HT1080 (cell line): ENCODE measurements at places on chromosomes 4 and X.

DNA sequence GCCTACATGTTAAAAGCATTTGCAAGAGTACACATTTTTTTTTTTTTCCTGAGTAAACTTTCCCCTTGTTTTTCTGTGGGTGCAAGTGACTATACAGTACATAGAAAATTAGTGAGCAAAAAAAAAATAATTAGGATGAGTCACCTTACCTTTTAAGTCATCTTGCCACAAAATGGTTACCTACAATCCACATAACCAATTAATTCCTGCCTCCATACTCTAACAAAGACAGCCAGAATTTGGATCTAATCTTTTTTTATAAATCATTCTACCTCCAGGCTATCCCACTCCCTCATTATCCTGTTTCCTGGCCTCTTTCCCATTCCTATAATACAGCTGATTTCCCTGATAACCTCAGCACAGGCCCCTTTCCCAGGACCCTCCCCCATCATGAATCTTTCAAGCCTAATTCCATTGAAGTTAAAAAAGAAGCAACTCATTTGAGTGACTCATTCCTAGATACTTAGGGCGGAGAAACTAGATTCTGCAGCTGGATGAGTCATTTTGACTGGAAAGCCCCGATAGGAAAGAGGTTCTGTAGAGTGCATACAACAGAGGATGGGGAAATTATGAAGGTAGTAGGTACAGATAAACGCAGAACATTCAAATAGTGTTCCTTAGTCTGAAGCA is 128.2 kb downstream of the C4orf51 start:
- DNase-seq: peak; percentile 96

DNA sequence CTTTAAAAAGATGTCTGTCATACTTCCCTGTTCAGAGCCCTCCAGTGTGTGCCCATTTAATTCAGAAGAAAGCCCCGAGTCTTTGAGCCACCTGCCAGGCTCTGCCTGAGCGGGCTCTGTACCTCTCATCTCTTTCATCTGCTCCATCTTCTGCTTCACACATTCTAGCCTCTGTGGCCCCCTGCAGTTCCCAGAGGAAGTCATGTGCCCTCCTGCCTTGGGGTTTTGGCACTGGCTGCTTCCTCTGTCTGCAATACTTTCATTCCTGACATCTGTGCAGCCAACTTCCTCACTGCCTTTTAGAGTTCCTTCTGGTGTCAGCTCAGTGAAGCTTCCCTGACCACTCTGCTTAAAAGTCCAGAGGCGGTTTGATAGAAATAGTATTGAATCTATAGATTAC is 6.2 kb upstream of the STK32B start:
- peak; percentile 35 for DNase-seq

GRCh38 chrX:112867570-112867969 is 26.9 kb upstream of the AMOT start:
- DNase-seq: no peak

DNA sequence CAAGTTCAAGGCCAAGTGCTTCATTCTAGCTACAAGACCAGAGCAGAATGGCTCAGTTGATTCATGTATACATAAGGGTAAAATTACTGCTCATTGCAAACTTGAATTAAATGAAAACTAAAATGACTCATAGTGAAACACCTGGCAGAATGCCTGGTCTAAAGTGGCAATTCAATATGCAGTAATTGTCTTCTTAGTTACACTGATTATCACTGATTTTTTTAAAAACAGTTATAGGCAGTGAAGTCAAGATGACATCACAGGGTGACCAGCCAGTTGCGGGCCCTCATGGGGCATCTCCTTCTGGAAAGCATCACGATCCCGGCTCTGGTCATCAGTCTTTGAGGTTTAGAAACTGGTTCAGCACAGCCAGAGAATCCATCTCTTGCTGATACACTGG is 154.2 kb downstream of the RAB28 start:
- DNase-seq: peak; percentile 70

- DNase-seq: no peak
Observed at GRCh38 chr4:28675582-28675981, 1814.9 kb downstream of the STIM2 start.

DNA sequence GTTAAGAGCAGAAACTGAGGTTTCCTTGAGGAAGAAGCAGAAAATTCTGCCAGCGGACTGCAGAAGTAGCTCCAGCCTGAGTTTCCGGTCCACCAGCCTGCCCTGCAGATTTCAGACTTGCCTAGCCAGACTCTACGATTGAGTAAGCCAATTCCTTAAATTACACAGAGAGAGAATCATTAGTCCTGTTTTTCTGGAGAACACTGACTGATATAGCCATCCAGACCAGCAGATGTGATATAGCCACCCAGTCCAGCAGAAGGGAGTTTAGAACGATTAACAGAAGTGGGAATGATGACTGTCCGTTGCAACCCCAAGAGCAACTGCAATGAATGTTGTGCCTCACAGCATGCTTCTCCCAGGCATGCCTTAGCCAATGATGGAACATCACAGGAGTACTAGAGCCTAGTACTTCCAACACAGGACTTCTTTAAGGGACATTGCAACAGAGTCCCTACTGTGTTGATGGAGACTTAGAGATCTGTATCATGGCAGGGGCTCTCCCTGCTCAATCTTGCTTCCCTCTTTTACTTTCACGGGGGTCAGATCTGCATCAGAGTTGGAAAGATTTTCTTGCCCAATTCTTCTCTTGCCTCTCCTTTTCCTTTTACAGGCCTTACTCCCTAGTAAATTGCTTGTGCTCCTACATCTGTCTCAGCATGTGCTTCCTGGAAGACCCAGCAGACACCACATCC is 264.6 kb upstream of the CLNK start:
- DNase-seq: no peak

- DNase-seq: peak; percentile 47
Observed at GRCh38 chr4:174058846-174059245, 224.6 kb downstream of the FBXO8 start.

DNA sequence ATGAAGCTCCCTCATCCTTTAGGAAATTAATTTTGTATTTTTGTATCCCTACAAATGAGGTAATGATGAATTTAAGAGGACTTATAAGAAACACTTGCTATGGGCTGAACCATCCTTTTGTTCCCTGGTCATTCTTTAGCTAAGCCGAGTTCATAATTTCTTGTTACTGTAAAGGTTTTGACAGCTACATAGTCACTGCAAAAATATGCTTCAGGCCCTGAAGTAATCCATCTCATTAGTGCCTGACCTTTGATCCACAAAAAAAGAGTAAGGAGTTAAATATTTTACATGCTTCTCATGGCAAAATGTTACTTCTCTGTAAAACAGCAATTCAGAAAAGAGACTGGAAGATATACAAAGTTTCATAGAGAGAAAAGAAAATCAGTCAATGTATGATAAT is 290.6 kb upstream of the SLIT2 start:
- no peak for DNase-seq

DNA sequence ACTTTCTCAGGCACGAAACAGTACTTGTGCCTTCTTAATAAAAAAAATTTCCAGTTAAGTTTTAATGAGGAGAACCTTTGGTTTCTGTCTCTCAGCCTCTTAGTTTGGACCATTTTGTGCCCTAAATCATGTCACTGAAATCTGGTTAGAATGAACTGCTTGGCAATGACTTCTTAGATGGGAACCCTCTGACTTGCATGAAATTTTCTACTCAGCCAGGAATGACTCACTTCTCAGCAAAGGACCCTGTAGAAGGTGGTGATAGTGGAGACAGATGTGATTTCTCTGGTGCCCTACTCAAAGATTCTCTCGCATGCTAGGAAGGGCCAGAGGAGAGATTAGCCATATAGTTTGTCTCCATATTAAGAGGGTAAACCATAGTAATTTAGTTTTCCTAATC is 50.5 kb downstream of the RASL11B start:
- peak; percentile 10 for DNase-seq

- DNase-seq: no peak
Observed at GRCh38 chr4:2354118-2354517, 64.3 kb downstream of the ZFYVE28 start.

DNA sequence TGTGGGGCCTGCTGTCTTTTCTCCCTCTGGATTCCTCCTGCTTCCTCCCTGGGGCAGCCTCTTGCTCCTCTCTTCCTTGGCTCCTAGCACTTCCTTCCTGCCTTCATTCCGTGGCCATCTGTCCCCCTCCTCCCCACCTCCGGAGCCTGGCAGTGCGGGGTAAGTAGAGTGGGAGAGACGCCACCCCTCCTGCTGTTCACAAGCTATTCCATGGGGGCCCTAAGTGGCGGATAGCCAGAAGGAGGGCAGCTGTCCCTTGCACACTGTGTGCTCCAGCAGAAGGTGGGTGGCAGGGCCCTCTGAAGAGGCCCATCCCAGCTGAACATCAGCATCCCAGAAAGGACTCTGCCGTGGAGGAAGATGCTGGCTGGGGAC is 27.4 kb downstream of the CCNQ start:
- no peak for DNase-seq

- DNase-seq: no peak
Observed at GRCh38 chrX:8846266-8846665, 45.1 kb upstream of the FAM9A start.

DNA sequence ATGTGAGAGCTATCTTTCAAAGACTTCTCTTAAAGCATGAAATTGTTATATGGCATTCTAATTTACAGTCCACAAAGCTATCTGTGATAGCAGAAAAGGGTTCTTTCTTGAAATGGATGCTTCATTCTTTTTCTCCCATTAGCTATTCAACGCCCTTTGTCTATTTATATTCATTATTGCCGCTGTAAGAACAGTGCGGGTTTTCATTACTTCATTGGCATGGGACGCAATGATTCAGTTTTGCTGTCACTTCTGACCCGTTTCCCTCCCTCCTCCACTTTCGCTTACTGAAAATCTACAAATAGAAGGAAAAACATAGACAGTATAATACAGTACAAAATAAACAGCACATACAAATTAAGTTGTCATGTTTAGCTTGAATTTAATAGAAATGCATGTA is 394.6 kb downstream of the PCDH7 start:
- no peak for DNase-seq

DNA sequence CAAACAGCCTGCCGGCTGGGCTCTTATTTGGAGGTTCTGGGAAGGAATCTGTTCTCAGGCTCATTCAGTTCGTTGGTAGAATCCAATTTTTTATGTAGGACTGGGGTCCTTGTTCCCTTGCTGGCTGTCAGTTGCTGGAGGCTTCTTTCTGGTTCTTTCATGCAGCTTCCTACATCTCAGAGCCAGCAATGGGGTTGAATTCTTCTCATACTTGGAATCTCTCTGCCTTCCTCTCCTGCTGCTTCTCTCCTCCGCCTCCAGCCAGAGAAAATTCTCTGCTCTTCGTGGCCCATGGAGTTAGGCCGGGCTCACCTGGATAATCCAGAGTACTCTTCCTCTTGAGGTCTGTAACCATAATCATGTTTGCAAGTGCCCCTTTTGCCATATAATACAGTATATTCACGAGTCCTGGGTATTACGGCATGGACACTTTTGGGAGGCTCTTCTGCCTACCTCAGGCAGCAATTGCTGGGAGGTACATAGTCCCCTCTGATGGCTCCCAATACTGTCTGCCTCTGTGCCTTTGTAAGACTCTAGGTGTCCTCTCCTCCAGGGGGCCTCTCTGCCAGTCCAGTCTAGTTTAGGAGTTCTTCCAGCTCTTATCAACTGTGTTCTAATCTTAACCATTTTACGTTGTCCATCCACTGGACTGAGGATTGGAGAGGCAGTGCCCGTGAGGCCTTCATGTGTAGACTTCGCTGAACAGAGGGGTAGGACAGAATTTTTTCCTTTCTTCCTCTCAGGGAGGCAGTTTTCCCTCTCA is 2.2 kb downstream of the TRMT44 start:
- no peak for DNase-seq

DNA sequence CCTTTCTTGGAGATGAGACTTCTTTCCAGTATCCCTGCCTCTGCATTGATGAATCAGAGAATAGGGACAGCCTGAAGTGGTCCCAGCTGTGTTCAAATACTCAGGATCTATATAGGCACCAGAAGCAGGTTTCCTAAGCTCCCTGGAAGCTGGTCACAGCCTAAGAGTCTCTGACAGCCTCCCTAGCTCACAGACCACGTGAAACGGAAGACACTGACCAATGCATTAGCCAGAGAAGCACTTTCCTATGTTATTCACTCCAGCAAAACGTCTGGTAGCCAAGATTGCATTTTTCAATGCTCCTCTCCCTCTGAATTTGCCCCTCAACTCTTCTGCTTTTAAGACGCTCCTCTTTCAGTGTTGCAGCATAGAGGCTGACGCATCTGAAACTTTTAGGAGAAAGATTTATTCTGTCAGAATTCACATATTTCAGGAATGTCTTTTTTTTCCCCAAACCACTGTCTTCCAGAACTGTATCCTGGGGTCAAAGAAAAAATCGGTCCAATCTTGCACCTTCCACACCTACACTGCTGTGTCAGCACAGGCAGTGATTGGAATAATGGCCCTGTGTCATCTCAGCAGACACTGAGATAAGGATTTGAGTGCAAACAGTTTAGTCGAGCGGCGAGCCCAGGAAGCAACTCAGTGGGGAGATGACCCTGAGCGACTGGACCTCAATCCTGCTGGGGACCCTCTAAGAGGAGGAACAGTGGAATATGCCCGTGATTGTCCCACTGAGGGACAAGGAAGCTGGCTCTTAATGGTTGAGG is 109.4 kb downstream of the SMIM20 start:
- DNase-seq: no peak

DNA sequence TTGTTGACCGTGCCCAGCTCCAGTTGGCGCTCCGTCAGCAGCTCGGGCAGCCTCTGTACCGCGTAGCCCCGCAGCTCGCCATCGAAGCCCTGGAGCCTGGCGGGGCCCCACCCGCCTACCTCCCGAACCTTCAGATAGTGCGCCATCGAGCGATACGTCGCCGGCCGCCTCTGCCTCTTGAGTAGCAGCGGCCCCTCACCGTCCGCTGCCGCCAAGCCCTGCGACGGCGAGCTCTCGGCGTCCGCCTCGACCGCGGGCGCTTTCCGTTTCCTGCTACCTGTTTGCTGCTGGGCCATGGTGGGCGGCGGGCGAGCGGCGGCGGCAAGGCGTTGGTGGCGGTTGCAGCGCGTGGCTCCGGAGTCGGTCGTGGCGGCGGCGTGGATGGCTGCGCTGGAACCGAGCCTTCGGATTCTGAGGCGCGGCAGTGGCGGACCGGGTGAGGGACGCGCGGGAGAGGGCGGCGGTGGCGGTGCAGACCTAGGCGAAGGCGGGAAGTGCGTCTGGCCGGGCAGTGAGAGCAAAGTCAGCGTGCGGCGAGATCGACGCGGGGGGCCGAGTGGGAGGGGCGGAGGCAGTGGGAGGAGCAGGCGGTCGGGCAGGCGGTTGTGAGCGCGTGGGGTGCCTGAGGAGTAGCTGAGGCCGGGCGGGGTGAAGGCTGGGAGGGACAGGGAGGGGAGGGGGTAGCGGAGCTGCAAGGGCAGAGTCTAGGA is at the start of gene DCAF12L1:
TSS of gene DCAF12L1 (minus strand) at position 502 of the 710 bp plus-strand sequence. CDS start at position 296, 206 bp downstream.
- DNase-seq: no peak
